Astrocyte of the spinal cord (primary cell): ENCODE measurements at places on chromosomes 2 and 18.

GRCh38 chr2:88196490-88197087 is 26.4 kb downstream of the THNSL2 start:
- no peak for DNase-seq

- peak; percentile 51 for DNase-seq
Measured at GRCh38 chr2:80073134-80073561, 231.4 kb downstream of the LRRTM1 start.

DNA sequence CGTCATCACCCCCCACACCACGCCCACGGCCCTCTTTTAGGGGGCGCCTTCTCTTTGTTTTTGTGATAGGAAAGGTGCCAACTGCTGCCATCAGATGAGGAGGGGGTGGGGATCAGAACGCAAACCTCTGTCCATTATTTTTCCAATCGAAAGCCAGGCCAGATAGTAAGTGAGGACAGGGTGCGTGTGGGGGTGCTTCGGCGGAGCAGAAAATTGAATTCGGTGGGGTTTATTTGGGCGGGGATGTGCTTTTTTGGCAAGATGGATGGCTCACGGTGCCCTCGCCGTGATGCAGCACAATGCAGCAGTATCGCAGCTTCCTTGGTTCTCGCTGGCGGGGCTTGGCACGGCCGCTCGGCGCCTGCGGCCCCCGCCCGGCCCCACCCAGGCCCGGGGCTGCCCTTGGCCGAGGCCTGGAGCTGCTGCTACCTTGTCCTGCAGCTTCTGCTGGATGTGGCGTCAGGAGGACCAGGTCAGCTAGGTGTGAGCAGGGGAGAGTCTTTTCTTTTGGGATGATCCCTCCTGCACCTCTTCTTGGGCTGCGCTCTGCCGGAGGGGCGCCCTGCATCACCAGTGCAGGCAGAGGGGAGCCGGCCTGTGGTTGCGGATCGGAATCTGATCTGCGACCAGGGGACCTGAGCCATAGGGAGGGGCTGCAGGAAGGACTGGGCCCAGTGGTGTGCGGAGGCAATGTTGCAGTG is 1.3 kb downstream of the SPTBN1 start:
- no peak for DNase-seq

DNA sequence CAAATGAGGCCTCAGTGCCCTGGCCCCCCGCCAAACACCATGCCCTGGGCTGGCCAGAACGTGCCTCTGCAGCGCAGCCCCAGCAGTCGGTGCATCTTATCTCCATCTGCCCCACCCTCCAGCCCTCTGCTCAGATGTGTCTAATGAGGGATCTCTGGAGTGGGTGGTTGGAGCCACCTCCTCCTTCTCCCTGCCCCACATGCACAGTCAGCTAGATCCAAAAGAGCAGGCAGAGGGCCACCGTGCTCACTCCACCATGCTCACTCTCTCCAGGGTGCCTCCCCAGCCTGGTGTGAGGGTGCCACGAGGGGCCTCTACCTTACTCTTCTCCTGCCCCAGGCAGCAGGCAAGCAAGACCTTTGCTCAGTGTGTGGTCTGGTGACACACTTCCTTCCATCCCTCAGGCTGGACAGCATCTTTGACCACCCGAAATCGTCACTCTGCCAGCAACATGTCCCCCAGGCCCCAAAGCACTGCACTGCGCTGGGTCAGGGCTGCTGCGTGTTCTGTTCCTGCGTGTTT is 266.1 kb upstream of the HDAC4 start:
- DNase-seq, result no peak

GRCh38 chr2:212194396-212194795 is 344.2 kb downstream of the ERBB4 start:
- no peak for DNase-seq

DNA sequence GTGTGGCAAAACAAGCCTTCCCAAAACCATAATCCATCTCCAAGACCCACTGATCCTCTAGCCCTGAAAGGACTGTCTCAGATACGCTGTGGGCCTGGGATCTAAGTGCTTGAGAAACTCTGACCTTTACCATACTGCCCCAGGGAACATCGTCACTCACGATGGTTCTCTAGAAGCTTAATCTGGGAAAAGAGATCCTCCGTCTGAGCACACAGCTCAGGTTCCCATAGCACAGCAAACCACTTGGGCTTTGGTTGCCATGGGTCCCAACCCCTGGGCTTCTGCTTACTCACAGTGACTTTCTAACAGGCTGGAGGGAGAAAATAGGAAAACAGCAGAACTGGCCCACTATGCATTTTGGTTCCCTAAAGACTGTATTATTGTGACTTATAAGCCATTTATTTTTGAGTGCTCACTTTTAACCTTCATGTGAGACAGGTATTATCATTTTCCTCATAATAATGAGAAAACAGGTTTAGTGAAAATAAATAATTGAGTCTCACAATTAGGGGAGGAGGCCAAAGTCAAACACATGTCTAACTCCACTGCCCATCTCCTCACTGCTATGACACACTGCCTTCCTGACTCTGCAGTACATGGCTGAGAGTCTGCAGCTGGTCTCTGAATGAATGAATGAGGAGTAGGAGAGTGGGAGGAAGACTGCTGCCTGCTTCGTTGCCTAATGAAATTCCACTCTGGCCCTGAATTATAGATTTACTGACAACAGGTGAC is 46.7 kb downstream of the REEP1 start:
- DNase-seq, result no peak

DNA sequence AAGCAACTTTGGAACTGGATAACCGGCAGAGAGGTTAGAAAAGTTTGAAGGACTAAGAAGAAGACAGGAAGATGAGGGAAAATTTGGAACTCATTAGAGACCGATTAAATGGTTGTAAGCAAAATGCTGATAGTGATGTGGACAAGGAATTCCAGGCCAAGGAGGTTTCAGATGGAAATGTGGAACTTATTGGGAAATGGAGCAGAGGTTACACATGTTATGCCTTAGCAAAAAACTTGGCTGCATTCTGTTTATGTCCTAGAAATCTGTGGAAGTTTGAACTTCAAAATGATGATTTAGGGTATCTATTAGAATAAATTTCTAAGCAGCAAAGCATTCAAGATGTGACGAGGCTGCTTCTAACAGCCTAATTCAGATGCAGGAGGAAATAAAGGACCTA is 675.1 kb upstream of the SYT4 start:
- DNase-seq, result no peak

GRCh38 chr18:75064513-75064905 is 144.4 kb downstream of the PTGR3 start:
- DNase-seq, result no peak

- DNase-seq, result no peak
Measured at GRCh38 chr2:1607971-1608688, 136.2 kb downstream of the PXDN start.

DNA sequence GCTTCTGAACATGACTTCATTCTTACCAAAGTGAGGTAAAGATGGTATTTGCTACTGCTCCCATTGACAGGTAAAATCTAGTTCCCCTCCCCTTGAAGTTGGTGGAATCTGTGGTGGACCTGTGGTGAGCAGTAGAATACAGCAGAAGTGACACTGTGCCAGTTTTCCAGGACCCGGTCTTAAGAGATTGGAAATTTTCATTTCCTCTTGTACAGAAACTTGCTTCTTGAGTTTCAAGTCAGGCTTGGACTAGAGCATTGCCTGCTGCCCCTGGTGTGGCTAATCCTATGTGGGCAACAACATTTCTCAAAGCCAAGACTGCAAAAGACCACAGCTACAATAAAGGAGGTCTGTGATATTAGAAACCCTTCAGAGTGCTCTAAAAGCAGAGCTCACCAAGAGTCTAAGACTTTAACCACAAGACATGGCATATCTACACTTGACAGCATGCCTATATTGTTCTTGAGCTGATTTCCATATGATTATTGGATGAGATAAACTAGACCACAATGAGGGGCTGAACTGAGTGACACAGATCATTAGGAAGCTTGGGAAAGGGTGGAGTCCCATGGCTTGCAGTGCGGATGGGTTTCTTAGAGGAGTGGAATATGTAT is 458.1 kb downstream of the BCL11A start:
- no peak for DNase-seq

- DNase-seq, result no peak
Measured at GRCh38 chr2:10269711-10270610, 32.7 kb upstream of the HPCAL1 start.

DNA sequence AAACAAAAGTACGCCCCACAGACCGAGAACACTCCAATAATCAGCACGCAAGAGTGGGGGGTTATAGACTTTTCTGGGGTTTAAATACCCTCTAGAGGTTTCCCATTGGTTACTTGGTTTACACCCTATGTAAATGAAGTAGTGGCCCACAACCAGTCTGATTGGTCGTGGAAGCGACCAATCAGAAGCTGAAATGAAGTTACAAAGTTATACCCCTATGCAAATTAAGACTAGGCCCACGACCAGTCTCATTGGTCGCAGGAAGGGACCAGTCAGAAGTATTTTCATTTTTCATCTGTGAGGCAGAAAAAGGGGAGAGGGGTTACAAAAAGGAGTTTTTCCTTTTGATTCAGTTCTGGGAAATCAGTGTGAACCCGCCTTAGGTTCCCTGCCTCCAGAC is 55.3 kb upstream of the YWHAQ start:
- no peak for DNase-seq

DNA sequence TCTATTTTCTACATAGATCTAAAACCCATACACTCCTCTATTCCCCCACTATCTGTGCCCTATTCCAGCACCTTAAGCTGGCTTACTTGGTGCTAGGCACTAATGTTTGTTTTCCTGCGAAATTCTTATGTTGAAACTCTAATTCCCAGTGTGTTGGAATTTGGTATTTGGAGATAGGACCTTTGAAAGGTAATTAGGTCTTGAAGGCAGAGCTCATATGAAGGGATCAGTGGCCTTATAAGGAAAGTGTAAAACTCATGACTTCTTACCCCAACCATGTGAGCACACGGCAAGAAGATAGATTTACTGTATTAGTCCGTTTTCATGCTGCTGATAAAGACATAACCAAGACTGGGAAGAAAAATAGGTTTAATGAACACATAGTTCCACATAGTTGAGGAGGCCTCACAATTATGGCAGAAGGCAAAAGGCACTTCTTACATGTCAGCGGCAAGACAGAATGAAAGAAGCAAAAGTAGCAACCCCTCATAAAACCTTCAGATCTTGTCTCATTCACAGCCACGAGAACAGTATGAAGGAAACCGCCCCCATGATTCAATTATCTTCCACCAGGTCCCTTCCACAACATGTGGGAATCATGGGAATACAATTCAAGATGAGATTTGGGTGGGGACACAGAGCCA is 10.5 kb upstream of the LRATD1 start:
- DNase-seq, result no peak

DNA sequence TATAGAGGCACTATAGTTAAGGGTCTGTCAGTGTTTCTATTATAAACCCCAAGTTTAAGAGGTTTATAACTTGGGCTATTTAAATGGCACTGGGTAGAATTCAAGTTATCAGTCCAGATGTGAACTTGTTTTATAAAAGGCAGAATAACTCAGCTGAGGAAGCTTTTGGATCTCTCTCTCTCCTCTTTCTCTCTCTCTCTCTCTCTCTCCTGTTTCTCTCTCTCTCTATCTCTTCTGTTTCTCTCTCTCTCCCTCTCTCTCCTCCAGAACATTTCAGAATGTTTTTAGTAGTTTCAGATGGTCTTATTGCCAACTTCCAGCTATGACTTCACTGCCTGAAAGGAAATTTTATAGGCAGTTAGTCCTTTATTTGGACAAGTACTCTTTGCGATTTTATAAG is 6.4 kb upstream of the BCL11A start:
- no peak for DNase-seq

DNA sequence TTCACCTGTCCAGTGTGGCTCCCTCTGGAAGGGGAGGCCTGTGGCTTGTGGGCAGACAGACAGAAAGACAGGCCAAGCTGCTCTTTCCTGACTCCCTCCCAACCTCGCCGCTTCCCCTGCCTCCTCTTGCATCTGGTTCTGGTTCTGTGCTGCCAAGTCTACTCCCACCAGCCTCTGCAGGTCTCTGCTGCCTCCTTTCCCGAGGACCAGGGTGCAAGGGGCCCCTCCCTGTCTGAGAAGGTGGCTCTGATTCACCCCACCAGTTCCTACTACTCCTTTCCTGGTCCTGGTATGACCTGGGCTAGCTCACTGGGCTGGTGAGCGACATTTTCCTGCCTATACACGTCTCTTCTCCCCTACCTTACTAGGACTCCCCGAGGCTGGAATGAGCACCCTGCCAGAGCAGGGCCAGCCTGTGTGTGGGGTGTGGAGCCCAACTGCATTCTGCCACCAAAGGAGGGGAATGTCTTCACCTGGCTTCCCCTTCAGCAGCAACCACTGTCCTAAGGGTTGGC is 238.5 kb downstream of the CELF4 start:
- DNase-seq, result no peak

DNA sequence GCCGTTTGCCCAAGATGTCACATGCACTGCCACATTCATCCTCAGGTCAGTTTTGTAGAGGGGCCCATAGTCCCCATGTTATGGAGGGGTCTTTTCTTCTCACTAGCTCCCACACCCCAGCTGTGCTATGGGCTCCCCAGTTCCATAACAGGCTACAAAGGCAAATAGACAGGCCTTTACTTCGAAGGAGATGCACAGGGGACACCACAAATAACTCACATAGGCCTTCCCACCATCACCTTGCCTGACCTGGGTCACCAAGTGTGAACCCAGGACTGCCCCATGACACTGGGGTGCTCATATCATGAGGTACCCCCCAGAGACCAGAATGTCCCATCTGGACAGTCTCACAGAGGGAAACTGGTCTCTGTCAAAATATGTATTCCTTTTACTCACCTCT is 15.0 kb upstream of the INO80C start:
- no peak for DNase-seq

GRCh38 chr18:23888881-23889280 is 125.7 kb upstream of the TTC39C start:
- no peak for DNase-seq

DNA sequence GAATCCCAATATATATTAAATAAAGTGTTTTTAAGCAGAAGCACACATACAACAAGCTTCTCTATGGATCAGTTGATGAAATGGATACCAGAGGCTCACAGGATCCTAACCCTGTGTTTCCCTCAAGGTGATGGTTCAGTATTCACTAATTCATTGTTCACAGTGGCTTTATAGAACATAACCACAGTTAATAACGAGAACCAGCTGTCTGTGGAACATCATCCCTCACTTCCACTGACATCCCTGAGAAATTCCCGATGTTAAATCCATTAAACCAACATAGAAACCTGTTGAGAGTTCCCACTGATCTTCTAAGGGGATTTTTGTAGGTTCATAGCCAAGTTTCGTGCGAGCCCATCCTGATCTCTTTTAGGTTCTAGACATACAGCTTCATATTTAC is 29.0 kb downstream of the CCDC195 start:
- DNase-seq, result no peak

DNA sequence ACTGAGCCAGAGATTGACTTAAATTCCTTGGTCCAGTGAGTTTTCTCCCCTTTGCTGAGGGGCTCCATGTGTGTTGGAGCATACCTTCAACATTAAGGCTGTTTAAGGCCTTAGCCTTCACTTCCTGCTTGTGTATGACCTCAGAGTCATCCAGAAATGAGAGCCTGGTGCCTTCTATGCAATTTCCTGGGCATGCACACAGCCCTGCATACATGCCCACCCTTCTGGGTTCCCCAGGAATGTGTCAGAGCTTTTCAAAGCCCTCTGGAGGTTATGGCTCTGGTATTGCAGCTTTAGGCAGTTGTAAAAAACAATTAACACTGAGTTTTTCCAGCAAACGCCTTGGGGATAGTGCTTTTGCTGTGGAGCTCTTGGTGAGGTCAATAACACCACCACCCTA is 16.7 kb downstream of the IL1R1 start:
- DNase-seq, result no peak

- DNase-seq, result no peak
Measured at GRCh38 chr2:102558463-102558862, 60.9 kb upstream of the SLC9A2 start.

GRCh38 chr2:223597076-223597475 is 5.1 kb downstream of the SCG2 start:
- DNase-seq, result no peak
